ENCODE measurements at places on chromosomes 3 and 15.

DNA sequence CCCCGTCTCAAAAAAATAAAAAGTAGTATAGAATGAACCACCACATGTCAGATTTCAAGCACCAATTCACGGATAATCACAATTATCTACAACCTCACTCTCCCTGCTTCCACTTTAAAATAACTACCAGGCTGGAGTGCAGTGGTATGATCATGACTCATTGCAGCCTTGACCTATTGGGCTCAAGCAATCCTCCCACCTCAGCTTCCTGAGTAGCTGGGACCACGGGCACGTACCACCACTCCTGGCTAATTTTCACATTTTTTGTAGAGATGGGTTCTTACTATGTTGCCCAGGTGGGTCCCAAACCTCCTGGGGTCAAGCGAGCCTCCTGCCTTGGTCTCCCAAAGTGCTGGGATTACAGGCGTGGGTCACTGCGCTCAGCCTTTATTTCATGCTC, 38.1 kb upstream of the LDHAL6B start:
- DNase-seq: no peak

- no peak for DNase-seq
Observed at GRCh38 chr15:37125143-37125542, 24.8 kb upstream of the MEIS2 start.

GRCh38 chr3:188905547-188905946, 266.2 kb upstream of the TPRG1 start:
- no peak for DNase-seq

DNA sequence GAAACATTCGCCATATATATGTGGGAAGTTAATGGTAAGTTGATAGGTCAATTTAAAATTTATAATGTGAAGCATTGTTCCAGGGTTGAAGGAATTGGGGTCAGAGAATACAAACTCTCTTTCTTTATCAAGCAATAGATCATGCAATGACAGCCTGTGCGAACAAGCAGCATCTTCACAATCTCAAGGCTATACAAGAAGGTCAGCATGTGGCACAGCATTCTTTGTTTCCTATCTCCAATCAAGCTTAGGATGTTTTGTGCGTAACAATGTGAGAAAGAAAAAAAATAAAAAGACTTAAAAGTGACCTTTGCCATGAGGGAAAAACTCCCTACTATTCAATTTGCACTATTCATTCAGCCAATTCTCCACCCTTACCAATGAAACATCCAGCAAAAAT, 288.1 kb upstream of the NECTIN3 start:
- DNase-seq: no peak

DNA sequence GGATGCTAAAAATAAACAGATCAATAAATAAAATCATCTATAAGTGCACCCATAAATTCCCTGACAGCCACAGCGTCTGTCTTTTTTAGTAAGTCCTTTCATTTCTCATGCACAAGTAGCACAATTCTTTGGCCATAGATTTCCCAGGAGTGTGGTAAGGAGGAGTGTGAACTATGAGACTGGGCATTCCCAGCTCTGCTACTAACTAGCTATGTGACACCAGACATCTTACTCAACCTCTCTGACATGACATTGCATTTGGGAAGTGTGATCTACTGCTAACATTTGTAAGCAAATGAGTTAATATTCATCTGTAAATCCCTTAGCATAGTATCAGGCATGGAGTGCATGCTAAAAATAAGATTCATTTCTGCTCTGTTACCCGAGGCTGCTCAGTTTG, 301.7 kb downstream of the NTRK3 start:
- DNase-seq: no peak

DNA sequence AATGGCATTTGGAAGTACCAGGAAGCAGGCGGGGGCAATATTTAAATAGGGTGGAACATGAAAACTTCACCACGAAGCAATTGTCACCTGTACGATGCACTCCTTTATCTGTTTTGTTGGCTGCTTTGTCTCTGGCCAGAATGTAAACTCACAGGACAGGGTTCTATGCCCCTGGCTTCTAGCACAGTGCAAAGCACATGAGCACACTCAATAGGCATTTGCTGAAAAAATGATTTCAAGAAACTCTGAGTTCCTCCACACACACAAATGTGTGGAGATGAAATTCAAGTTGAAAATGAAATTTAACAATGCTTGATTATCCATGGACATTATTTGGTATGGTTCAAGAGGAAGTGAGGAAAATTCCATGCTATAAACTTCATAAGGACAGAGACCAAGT, 229.6 kb upstream of the FEZF2 start:
- no peak for DNase-seq

- no peak for DNase-seq
Observed at GRCh38 chr3:158794936-158795518, 6.8 kb upstream of the MFSD1 start.

DNA sequence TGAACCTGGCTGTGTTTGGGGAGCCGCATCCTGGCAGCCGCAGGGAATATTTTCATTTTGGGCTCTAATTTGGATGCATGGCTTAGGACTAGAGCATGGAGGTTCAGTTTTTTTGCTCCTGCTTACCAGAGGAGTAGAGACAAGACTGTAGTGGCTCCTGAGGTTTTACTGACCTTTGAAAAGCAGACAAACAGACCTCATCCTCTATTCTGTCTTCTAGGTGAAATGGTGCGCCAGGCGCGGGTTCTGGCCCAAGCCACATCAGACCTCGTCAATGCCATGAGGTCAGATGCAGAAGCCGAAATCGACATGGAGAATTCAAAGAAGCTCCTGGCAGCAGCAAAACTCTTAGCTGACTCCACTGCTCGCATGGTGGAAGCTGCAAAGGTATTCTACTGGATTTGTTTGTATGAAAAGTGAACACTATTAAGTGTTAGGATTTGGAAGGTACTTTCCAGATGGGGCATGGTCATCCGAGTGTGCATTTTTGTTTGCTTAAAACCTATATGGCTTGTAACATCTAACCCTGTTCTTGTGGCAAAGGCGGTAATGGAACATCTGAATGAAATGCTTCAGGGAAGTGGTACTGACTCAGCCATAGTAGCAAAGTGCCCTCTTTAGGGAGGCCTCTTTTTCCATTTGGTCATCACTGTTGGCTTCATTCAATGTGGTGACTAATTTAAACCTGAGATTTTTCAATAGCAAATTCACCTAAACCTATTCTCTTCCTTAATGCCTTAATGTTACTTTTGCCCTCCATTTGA, 330.7 kb upstream of the TPM1 start:
- no peak for DNase-seq

DNA sequence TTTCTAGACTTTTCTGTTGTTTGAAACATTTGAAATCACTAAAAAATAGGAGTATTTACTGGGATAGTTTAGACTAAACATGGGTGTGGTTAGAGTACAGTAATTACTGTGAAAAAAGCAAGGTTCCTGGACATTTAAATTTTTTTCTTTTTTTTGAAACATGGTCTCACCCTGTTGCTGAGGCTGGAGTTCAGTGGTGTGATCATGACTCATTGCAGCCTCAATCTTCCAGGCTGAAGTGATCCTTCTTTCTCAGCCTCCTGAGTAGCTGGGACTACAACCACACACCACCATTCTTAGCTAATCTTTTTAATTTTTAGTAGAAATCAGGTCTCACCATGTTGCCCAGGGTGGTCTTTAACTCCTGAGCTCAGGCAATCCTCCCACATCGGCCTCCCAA, 20.4 kb upstream of the CELF6 start:
- DNase-seq: no peak

DNA sequence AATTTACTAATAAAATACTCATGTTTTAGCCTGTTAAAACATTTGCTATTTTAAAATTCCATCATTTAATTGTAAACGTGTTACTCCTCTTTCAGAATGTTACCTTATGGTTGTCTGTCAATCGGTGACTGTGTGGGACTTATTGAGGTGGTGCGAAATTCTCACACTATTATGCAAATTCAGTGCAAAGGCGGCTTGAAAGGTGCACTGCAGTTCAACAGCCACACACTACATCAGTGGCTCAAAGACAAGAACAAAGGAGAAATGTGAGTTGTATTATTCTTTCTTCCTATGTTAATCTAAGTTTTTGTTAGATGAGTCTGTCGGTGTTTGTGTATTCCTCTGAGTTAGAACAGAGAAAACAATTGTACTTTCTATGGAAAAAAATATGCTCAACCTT, 21.7 kb downstream of the KCNMB3 start:
- no peak for DNase-seq

DNA sequence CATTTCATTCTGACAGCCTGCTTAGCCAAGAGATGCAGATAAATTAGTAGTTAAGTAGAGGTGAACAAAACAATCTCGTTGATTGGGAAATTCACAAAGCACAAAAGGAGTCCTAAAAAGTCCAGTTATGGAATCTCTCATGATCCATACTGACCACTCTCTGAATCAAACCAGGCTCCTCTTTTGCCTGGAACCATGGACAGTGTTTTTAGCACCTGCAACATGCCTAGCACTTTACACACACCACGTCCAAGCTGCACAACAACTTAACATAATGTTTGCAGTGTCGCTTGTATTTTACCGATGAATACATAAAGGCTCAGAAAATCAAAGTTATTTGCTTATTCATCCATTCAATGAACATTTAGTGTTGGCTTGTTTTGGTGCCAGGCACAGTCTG, 101.8 kb upstream of the ST8SIA2 start:
- no peak for DNase-seq

DNA sequence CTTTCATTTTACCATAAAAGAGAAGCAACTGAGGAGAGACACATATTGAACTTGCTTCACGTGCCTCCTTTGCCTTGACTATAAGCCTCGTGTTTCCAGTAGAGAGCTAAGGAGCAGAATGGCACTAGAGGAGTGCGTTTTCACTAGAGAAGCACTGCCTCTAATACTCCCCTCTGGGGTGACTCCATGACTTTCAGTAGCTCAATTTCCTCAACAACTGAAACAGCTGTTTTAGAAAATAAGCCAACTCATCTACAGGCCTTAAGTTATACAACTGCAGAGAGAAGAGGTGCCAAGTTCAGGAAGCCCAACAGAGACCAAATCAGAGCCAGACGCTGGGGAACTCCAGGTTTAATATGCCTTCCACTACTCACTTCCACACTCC, 1.9 kb downstream of the UBP1 start:
- no peak for DNase-seq

DNA sequence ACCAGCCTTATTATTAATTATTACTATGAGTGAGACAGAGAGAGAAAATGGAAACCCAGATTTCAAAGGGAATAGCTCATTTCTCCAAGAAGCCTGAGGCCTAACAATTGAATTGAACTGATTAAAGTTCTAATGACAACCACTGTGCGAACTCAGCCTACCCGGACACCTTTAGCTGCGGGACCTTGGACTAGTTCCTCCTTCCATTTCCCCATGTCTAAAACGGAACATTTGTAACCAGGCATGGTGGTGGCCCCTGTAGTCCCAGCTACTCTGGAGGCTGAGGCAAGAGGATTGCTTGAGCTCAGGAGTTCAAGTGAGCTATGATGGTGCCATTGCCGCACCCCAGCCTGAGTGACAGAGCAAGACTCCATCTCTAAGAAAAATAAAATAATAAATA, 16.4 kb upstream of the RTP2 start:
- no peak for DNase-seq

DNA sequence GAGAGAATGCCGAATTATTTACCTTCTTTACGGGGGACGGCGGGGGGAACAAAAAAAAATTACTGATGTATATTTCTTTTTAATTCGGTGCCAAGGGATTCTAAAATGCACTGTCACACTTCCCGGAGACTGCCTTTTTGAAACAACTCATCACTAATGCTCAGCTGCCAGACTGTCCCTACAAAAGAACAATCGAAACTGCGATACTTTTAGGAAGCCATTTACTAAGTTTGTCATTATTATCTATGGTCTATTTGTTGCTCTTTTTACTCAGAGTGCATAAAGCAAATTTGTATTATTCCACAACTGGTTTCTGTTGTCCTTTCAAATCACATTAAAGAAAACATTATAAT, 60.8 kb downstream of the TM4SF4 start:
- DNase-seq: no peak

DNA sequence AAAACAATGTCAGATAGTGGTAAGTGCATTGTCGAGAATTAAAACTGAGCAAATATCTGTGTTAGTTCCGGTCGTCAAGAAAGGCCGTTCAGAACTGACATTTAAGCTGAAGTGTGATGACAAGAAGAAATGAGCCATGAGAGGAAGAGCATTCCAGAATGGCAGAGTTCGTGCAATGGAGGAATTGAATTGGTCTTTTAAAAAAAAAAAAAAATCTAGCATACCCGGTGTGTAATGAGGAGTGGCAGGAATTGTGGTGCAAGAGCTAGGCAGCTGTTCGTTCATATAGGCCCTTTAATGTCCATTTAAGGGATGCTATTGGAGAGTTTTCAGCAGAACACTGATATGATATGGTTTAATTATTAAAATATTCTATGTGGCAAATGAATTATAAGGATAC, 2.6 kb upstream of the GBE1 start:
- DNase-seq: no peak

DNA sequence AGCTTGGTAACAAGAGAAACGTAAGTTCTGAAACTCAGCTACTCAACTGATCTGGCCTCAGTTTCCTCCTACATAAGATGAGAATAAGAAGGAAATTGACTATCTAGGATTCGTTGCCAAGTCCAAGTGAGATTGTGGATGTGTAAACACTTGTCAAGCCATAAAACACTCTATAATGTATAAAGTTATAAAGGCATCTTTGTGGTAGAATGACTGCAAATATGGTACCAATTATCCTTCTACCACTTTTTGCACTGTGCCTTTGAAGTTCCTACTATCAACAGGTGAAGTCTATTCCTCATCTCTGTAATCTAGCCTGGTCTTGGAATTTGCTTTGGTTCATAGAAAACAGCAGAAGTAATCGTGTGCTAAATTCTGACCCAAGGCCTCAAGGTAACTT, 138.2 kb downstream of the GADL1 start:
- DNase-seq: no peak

GRCh38 chr15:72968531-72968922, 83.7 kb upstream of the NEO1 start:
- DNase-seq: no peak

DNA sequence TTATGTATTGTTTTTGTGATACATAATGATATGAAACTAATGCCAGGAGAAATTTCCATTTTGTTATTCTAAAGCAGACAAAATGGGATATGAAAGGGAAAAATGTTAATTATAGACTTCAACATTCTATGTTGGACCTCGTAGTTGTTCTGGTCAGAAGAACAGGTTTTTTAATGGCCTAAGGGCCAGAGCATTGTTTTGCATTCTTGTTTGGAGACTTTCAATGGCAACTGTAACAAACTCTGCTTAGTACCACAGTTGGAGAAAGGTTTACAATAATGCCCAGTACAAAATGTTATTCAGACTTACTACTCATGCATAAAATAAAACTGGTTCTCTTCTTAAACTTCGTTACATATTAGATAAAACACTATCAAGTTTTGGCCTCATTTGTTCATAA, 12.2 kb downstream of the PPARG start:
- no peak for DNase-seq

DNA sequence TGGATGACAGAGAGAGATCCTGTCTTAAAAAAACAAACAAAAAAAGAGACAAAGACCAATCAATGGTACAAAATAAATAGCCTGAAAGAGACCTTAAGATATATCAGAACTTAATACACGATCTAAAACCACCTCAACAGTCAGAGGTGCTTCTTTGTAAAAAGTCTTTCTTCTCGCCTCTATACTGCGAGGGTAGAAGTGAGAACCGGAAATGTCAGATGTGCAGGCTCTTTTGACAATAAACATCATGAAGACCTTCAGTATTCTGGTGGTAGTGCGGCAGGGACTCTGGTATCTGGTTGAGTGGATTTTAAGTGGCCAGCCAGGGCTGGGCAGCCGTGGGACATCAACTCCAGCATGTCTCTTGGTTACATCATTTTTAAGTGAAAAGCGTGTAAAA, 30.0 kb downstream of the RUBCN start:
- DNase-seq: no peak
